Posterior vena cava (tissue), 2 donors: ENCODE measurements at places on chromosomes 12 and 14. TPM values are rescaled to one million over a fixed set of nuclear protein-coding genes. Genes with fewer than 3 reads are reported as not detected.

The SMIM41 gene
- total RNA-seq = 0.19 TPM

The SLC25A47 gene
- total RNA-seq = not detected

The DEGS2 gene
- total RNA-seq = 0.10 TPM

DNA sequence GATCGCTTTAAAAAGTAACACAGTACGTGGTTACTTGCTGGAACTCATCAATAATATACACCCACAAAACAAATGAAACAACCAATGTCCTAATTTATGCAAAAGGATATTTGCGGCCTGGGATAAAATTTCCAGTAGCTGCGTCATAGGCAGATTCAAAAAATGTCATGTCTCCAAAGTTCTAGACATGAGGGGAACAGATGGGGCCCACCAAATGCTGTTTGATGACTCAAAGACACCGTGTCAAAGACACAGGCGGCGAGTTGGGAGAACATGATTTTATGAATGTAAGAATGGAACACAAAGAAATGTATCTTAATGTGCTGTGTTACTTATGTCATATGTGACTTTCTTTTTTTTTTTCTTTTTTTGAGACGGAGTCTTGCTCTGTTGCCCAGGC is 34.3 kb upstream of the NCOR2 start:
- DNase-seq = no peak

DNA sequence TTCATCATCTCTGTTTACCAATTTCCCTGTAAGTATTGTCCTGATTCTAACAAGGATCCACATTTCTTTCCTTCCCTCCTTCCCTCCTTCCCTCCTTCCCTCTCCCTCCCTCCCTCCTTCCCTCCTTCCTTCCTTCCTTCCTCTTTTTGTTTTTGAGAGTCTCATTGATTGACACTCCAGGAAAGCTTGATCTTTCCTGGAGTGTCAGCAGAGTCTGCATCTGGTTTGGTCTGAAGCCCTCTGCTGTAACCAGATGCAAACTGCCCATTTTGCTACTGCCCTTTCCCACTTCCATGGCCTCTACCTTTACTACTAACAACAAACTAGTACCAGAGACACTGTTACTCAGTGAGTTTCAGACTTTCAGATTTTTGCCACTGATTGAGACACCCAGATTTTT is 14.4 kb upstream of the OR6C65 start:
- no peak for DNase-seq

GRCh38 chr12:111219440-111219839 is 149.5 kb downstream of the PHETA1 start:
- DNase-seq = no peak

DNA sequence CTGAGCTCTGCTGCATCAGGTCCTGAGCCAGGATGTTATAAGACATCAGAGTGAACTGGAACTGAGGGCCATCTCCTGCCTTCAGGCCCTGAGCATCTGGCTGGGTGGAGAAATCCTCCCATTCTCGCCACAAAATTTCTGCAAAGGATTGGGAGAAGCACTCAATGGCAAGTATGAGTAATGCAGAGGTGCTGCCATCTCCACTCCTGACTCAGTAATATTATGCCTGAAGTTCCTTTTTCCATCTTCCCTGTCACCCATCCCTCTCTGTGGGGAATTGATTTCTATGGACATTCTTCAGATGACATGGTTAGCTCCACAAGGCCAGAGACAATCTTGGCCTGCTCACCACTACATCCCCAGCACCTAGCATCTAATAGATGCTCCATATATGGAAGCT is 4.7 kb downstream of the ANGEL1 start:
- no peak for DNase-seq

The TEAD4 gene
- total RNA-seq = 35.3 TPM
